Activated T-helper 9 cell treated with anti-CD3 and anti-CD28 coated beads, Interleukin-2, amount 50 U/mL, for 16 hours (primary cell): ENCODE measurements at places on chromosomes 2 and 18.

GRCh38 chr2:222357930-222358329, 59.1 kb upstream of the PAX3 start:
- no peak for DNase-seq

DNA sequence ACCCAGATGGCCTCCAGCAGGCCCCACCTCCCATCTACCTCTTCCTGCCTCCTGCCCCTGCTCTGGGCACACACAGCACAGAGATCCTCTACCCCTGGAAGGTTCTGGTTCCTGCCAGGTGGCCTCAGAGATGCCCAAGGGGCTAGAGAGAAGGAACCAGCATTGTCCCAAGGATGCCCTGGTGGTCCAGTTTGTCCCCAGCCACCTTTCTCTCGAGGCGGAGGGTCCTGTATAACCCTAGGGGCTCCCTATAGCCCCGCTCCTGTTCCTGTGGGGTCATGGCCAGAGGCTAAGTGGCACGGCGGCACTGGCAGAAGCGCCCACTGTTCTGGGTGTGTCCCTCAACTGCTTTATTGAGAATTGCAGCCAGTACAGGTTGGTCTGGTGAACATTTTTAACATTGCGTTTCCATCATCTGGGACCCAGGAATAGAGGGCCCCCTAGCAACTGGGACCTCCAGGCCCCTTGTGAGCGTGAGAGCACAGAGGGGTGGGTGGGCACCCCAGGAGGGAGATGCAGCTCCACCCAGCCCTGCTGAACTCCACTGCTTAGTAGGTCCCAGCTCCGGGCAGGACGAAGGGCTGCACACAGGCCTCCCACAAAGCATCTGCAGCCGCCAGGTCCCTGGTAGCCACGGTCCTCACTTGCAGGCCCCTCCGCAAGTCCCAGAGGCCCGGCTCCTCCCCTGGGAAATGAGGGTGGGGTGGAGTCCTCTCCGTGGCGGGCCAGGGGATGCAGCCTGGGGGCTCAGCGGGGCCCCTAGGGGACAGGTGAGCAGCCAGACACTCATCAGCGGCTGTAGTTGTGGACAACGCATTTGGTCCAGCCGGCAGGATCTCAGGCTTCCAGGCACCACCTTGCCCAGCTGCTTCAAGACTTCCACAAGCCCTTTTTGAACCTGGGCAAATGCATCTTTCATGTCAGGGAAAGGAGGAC, 33.1 kb downstream of the GPC1 start:
- no peak for DNase-seq

DNA sequence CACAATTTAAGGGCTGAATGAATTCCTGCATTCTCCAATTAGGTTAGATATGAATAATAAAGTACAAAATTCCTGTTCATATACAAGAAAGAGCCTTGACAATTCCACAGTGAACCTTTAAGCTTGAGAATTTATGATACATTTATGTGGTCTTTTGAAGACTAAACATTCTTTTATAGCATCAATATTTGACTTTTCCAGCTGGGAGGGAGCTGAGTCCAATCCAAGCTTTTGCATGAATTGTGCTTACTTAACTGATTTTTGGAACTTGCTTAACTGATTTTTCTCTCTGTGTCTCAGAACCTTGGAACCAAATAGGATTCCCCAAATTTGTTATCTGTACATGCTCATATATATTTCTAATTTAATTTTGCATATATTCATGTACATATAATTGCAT, 388.0 kb downstream of the TRIB2 start:
- DNase-seq = no peak

DNA sequence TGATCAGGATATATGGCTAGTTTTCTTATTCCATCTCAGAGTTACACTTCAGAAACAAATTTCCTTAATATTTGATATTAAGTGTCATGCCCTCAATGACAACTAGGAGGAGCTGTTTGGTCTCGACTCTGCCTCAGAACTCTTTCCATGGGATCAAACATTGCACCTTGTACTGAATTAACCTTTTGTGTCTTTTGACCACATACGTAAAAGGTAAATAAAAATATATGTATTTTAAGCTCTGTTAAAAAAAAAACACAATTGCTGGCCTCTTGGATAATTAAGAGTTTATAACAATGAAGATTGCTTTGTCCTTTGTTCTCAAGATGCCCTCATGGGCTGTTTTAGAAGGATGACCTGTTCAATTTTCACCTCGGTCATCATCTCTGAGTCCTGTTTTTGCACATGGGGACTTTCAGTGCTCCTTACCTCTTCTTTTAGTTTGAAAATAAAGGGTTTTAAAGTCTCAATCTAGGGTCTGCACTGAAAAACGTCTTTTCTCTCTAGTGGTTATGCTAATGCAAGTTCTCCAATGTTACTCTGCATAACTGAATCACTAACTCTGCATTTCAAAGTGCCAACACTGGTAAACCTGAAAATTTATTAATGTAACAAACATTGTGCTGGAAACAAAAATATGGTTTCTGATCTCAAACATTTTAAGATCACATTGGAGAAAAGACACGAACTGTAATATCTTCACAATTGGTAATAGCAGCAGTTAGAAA, 18.8 kb upstream of the FN1 start:
- no peak for DNase-seq

DNA sequence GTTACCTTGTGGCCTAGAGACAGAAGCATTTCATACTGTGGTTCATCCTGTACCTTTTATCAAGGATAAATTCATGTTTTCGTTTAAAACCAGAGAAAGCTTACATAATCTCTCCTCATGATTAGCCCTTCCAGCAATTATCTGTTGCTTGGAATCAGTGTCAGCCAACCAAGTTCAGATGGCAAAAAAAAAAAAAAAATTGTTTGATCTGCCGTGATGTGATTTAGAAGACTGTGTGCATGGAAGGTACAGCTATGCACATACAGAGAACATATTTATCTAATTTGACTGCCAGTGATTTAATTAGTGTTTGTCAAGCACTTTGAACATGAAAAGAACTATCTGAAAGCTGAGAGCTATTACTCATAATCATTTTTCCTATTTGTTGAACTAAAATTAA, 180.9 kb downstream of the ZEB2 start:
- DNase-seq = no peak

DNA sequence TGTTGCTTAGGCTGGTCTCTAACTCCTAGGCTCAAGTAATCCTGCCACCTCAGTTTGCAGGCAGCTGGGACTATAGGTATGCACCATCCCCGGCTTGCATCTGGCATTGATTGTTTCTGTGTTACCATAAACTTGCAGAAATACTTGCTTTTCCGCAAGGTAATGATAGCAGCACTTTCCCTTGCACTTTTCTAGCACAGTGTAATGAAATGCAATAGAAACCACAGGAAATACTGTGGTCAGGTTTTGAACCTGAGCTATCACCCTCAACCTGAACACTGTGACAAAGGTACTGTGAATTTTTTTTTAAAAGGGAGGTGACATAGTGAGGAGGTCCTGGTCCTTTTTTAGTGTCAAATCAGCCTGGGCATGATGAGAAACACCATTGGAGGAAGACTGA, 38.3 kb downstream of the DHRS9 start:
- no peak for DNase-seq

DNA sequence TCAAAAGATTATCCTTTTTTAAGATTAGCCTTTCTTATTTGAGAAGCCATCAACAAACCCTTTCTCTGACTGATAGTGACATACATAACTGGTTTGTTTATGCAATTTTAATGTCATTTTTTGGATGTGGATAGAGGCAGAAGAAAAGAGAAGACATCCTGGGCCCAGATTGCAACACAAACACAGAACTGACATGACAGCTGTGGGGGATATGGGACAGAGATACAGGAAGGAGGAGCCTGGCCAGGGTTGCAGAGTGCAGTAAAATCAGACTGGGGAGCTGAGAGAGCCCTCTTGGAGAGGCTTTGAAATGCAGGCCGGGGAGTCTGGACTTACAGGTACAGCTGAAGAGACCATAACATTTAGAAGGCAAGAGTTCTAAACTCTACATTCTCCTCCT, 65.1 kb downstream of the SIGLEC15 start:
- DNase-seq = no peak

DNA sequence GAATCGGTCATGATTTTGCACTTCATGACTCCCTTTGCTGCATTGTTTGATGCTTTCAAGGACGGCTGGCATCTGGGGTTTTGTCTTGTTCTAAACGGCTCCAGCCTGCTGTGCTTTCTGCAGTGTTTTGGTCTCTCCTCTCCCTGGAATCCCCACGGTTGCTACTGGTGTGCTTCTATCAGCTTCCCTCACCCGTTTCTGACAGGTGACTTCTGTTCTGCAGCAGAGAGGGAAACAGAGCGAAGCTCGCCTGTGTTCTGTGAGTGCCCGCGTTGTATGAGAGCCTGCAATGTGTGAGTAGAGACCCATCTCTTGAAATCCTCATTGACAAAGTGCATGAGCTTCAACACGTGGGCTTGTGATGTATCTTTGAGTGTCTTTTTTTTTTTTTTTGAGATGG, 102.8 kb downstream of the DCDC2C start:
- no peak for DNase-seq

GRCh38 chr2:176149481-176149938, 1.8 kb upstream of the HOXD4 start:
- no peak for DNase-seq

DNA sequence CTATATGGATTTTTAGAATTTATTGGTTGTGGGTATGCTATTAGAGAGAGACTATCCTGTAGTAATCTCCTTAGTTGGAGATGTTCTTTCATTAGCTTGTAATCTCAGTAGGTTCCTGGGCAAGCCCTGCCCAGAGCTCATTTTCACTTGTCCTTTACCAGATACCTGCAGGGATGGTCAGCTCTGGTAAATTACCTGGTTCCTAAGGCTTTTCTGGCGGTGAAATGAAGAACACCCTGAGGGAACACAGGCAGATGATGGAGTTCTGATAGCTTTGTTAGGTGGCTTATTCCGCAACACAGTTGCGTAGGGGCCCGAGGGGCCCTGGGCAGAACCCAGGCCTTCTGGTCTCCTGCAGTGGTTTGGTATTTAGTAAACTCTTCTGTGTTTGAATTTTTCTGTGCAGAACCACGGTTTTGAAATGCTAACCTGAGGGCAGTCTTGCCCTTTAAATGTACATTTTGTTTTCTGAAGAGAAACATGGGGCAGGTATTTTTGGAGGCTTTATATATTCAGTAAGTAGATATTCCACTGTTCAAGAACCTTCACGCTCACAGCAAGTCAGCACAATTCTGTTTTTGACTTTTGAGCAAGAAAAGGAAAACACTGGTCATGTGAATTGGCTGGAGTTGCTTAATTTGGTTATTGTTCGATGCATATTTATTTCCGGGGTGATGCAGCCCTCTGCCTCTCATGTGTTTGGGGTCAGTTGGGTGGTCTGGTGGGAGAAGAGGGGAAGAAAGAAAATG, 22.4 kb downstream of the ZNF532 start:
- no peak for DNase-seq

GRCh38 chr2:100254646-100255210, 67.6 kb downstream of the LONRF2 start:
- no peak for DNase-seq

GRCh38 chr2:106142683-106143082, 51.4 kb downstream of the UXS1 start:
- no peak for DNase-seq

DNA sequence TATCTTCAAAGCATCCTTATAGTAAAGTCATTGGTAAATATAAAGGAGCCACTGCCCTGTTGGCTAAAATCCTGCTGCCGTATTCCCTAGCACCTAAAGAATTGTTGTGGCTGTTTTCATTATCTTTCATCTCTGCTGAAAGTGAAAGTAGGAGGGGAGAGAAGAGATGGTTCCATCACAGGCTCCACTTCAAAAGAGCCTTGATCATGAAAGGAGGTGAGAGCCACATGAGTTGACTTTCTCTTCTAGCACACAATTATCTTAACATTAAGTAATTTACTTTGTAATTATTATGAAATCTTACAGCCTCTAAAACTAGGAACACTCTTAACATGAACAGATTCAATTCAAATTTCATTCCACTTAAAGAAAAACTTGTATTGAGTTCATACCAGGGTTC, 1050.9 kb upstream of the LRRTM1 start:
- DNase-seq = no peak
